Left cardiac atrium (tissue), 4 donors: ENCODE measurements at places on chromosomes 1 and 21. TPM values are rescaled to one million over a fixed set of nuclear protein-coding genes. Genes with fewer than 3 reads are reported as not detected.

Gene AKR1A1
- 103 TPM for total RNA-seq

Gene KRTAP27-1
- total RNA-seq = not detected

Gene CTSK
- 18.4 TPM for total RNA-seq

Gene GBP5
- total RNA-seq = 1.7 TPM

Gene OR2L8
- not detected for total RNA-seq

Gene NID1
- 70.6 TPM for total RNA-seq

Gene PTGS2
- total RNA-seq = 1.4 TPM

Gene CIART
- total RNA-seq = 14.1 TPM

Gene ARMH1
- total RNA-seq = 1.2 TPM

Gene PLA2G2A
- 1,124 TPM for total RNA-seq
